Renal cortex interstitium (tissue), 15 donors: ENCODE measurements at places on chromosomes 11 and 22. TPM values are rescaled to one million over a fixed set of nuclear protein-coding genes. Genes with fewer than 3 reads are reported as not detected.

The DSCAML1 gene
- 4.4 TPM for polyA plus RNA-seq

The BATF2 gene
- 3.5 TPM for polyA plus RNA-seq

The PRODH gene
- polyA plus RNA-seq, result 14.7 TPM

The PDE2A gene
- polyA plus RNA-seq, result 21.1 TPM

The GLB1L2 gene
- 22.0 TPM for polyA plus RNA-seq
